ENCODE measurements at places on chromosomes 16 and 17.

- peak; percentile 77 for DNase-seq
Measured at GRCh38 chr17:44331249-44331760, 6.7 kb upstream of the SLC25A39 start.

DNA sequence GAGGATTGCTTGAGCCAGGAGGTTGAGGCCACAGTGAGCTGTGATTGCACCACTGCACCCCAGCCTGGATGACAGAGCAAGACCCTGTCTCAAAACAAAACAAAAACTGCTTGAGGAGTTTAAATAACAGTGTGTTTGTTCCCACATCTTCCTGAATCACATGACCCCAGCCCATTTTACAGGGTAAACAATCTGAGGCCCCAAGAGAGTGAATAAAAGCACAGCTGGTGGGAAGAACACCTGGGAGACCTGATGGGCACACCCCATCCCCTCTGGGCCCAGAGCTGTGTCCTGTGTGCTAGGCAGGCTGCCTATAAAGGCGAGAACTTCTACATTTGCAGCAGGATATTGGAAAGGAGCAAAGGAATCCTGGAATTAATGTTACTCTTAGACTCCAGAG, 69.6 kb downstream of the PLXDC1 start:
- no peak for DNase-seq

GRCh38 chr17:40675905-40676304, 10.9 kb upstream of the KRT222 start:
- no peak for DNase-seq

DNA sequence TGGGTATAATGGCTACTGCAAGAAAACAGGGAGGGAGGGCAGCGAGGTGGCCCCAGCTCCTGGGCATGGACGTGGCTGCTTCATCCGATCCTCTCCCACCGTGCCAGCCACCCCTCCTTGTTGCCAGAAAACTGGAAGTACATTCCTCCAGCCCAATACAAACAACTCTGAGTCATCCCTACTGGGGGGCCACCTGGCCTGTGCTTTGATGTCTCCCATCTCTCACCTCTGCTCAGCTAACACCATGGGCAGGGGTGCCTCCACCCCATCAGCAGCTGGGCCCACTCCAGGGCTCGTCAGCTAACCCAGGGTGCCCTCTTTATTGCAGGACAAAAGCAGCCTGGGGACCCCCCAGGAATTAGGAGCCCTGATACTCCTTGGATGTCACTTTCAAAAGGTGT, 2.0 kb downstream of the RHBDF2 start:
- no peak for DNase-seq

- no peak for DNase-seq
Measured at GRCh38 chr16:28923231-28923587, 1.8 kb downstream of the RABEP2 start.

GRCh38 chr17:5304636-5305035, 22.6 kb downstream of the RABEP1 start:
- no peak for DNase-seq

DNA sequence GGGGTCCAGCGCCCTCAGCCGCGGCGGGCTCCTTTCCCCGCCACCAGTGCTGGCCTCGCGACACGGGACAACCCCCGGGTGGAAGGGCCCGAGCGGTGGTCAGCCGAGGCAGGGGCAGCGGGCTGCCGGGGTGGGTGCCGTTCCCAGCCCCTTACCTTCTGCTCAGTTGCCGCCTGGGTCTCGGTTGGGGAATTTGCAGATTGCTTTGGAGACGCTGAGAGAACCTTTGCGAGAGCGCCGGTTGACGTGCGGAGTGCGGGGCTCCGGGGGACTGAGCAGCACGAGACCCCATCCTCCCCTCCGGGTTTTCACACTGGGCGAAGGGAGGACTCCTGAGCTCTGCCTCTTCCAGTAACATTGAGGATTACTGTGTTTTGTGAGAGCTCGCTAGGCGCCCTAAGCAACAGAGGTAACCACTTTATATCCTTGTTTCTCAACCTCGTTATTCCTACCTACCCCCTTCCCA, 381 bp downstream of the CTNS start:
- peak; percentile 25 for DNase-seq
